ENCODE measurements at places on chromosomes 5 and 9. TPM values are rescaled to one million over a fixed set of nuclear protein-coding genes. Genes with fewer than 3 reads are reported as not detected.

Gene OR5C1
- total RNA-seq, result not detected

Gene MYORG
- total RNA-seq, result 1.5 TPM

Gene OBP2B
- not detected for total RNA-seq

Gene SPATA31A3
- not detected for total RNA-seq

Gene HAND1
- not detected for total RNA-seq

Gene PTGDS
- total RNA-seq, result 1.7 TPM

Gene FOXD4L3
- total RNA-seq, result under 0.01 TPM

Gene AFAP1L1
- total RNA-seq, result 9.6 TPM
